ENCODE measurements at places on chromosomes 5 and 9. TPM values are rescaled to one million over a fixed set of nuclear protein-coding genes. Genes with fewer than 3 reads are reported as not detected.

Gene IER5L
- 24.7 TPM for total RNA-seq

Gene LCN1
- total RNA-seq = not detected

Gene DIRAS2
- total RNA-seq = 0.37 TPM

Gene CDC25C
- 0.25 TPM for total RNA-seq

Gene TMOD1
- 7.8 TPM for total RNA-seq

Gene PCSK1
- 3.3 TPM for total RNA-seq

Gene SPOCK1
- total RNA-seq = 0.48 TPM

Gene PCDHGA9
- total RNA-seq = 4.8 TPM

Gene HTR4
- total RNA-seq = 0.17 TPM

Gene MOB3B
- 12.9 TPM for total RNA-seq

DNA sequence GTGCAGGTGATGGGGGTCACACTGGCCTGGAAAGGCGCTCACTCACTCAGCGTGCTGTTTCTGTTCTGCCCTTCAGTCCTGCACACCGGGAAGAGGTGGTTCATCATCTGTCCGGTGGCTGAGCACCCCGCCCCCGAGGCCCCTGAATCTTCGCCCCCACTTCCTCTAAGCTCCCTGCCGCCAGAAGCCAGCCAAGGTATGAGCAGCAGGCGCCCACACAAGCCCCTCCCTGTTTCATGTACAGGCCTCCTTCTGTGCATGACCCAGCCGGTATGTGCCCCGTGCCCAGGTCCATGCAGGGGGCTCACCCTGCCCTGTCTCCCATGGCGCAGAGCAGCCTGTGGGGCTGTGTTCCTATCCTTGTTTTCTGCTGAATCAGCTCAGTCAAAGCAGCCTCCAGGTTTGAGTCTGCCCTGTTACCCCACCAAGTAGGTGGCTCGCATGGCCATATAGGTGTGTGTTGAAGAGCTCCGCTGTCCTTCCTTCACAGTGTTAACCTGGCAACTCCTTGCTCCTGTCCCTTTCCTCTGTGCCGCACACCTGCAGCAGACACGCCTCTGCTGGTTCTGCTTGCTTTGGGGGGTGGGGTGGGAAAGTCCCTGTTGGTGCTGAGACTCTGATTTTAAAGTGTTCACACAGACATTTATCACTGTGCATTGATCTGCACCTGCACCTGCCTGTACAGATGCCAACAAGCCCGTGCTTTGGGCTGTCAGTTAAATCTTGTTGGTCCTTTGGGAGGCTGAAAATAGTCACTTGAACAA, 84.8 kb downstream of the WNK2 start:
- no peak overlapping the region for H3K27ac ChIP-seq
- no peak for DNase-seq
- no peaks in the 10 kb centered on the region for H3K27me3 ChIP-seq
- no peaks in the 10 kb centered on the region for H3K4me1 ChIP-seq
- no peak overlapping the region for H3K4me3 ChIP-seq

GRCh38 chr5:39755986-39756385, 331.2 kb upstream of the DAB2 start:
- no peak overlapping the region for H3K27ac ChIP-seq
- no peaks in the 10 kb centered on the region for H3K4me1 ChIP-seq
- no peaks in the 10 kb centered on the region for H3K36me3 ChIP-seq
- H3K27me3 ChIP-seq = no peaks in the 10 kb centered on the region
- peak; percentile 25 for DNase-seq
- H3K4me3 ChIP-seq = no peak overlapping the region

DNA sequence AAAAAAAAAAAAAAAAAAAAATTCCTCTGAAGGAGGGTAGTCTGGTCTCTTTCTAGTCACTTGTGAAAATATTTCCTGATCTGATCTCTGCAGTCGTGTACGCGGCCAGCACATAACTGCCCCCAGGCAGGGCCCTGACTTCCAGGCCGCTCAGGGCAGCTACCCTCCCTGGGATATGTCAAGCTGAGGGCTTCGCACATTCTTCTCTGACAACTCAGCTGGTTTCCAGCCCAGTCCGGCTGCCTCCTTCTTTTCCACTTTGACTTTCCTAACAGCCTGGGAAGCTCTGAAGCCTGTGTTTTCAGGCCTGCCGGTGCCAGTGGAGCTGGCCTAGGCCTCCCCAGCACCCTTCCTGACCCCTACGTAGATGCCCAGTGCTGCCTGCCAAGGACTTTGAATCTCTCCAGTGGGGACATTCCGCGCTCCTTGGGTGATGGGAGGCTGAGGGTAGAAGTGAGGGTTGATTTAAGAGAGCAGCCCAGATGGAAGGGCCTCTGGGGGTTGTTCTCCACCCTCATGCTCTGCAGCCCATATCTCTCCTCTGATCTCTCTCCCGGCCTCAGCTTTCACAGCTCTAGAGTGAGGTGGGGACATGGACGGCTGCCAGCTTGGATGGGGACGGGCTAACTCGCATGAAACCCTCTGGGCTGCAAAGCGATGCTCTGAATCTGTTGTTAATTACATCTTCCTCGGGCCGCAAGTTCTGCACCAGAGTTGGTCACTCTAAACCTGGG, 20.7 kb downstream of the COL5A1 start:
- no peak overlapping the region for H3K4me3 ChIP-seq
- no peaks in the 10 kb centered on the region for H3K36me3 ChIP-seq
- H3K4me1 ChIP-seq = no peaks in the 10 kb centered on the region
- H3K27me3 ChIP-seq = no peaks in the 10 kb centered on the region
- DNase-seq = peak; percentile 81

DNA sequence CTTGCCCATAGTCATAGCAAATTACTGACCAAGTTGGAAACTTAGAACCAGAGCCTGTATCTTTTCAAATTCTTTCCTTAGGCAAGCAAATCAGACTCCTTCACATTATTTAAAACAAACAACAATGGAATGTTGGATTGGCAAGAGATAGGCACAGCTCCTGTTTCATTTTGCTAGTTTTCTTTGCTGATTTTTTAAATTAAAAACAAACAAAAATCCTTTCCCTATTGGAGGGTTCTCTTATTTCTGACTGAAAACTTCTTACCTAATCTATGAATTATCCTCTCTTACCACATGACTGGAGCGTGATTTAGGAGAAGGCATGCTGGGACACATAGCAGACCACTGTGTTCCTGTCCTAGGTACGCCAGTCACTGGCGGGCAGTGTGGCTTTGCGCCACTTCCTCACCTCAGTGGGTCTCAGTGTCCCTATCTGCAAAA, 63.0 kb downstream of the TTC39B start:
- H3K27me3 ChIP-seq = no peaks in the 10 kb centered on the region
- no peak overlapping the region for H3K4me3 ChIP-seq
- H3K27ac ChIP-seq = no peak overlapping the region

DNA sequence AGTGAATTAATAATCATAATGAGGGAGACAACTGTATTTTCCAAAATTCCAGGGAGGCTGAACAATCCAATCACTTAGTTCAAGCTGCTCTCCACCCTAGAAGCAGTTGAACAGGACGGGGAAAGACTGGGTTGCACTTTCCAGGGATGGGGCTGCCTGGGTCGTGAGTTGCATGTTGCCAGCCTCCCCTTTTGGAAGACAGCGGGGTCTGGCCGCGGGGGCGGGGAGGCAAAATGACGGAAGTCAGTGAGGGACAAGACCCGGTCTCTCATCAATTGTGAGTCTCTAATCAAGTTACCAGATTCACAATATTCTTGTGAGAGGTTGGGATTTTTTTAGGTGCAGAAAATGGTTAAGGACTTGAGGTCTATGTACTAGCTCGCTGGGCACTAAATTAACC, 484.1 kb downstream of the ZSWIM6 start:
- H3K27me3 ChIP-seq = no peaks in the 10 kb centered on the region
- no peak overlapping the region for H3K27ac ChIP-seq
- H3K4me1 ChIP-seq = no peaks in the 10 kb centered on the region
- no peak overlapping the region for H3K4me3 ChIP-seq

All from lung (tissue), 17 donors.